ENCODE measurements at places on chromosomes 3 and 15.

DNA sequence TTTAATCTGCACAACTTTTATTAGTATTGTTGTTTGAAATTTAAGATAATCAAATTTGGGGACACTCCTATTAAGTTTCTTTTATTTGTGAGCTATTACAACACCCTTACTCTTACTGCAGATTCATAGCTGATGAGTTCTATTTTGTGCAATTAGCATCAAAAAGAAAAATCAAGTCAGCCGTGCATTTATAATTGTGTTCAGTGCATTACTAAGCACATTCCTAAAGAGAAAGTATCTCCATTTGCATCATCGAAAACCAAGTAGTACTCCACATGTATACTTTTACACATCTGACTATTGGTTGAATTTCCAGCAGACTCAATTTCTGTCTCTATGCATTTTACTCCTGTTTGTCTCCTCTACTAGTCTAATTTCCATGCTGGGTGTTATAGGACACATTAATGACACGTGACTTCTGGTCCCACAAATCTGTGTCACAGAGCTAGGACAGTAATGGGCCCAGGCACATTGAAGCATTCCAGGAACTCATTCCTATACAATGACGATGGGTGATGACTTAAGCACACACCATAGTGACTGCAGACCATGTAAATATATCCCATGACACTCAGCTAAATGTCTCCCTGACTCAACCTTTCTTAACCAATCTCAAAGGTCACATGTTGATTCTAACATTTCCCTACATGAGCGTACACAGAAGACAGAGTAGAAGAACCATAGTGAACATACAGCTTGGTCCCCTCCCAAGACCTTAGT lies 477.5 kb downstream of the LPP start:
- no peak for DNase-seq

DNA sequence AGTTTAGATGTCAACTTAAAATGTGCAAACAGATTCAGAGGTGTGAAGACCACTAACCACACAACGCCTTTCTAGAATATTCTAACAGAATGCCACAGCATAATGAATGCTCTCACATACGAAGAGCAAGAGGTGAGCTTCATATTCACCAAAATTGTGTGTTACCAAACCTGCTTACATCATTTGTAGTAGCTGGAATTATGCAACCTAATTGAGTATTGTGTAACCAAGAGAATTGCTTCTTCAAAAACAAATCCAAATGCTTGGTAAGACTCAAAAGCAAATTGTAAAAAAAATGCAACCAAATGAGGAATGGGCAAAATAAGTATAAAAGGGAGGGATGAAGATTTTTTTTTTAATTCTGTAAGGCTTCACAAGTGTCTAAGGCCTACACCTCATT lies 160.7 kb downstream of the TAFA4 start:
- DNase-seq = no peak

GRCh38 chr3:66344391-66344811 lies 123.6 kb downstream of the SLC25A26 start:
- DNase-seq = no peak

DNA sequence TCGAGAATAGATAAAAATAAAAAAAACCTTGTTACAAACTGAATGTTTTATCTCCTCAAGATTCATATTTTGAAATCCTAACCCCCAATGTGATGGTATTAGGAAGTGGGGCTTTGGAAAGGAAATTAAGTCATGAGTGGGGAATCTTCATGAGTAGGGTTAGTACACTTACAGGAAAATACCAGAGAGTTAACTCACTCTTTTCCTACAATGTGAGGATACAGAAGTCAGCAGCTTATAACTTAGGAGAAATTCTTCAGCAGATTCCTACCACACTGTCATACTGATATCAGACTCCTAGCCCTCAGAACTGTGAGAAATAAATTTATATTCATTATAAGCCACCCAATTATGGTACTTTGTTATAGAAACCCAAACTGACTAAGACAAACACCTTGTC lies 453.1 kb downstream of the GBE1 start:
- no peak for DNase-seq

DNA sequence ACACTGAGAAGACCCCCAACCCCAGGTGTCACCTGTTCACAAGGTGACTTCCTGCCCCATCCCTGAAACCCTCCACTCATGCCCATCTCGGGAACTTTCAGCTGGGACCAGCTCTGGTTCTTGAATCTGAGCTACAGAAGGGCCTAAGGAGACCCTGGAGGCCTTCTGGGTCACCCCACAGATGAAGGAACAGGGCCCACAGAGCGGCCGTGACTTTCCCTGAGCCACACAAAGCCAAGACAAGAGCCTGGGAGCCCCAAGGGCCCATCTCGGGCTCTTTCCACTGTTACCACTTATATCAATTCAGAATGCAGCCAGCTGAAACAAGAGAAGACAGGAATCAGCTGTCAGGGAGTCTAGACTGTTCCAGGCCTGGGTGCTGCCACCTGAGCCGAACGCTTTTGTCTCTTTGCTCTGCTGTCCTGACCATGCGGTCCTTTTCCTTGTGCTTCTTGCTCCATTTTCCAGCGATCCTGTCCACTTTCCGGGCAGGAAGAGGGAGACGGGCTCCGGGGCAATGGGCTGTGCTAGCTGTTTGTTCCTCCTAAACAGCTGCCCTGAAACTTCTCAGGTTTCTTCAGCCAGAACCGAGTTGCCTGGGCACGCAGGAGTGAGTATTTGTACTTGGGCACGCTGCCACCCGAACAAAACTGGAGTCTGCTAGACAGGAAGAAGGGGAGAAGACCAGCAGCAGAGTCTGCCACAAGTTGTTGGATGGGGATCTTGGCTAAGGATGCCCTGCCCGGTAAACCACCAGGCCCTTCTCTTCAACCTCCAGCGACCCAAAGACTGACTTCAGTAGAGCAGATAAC lies 28.0 kb upstream of the PIGZ start:
- DNase-seq = no peak

DNA sequence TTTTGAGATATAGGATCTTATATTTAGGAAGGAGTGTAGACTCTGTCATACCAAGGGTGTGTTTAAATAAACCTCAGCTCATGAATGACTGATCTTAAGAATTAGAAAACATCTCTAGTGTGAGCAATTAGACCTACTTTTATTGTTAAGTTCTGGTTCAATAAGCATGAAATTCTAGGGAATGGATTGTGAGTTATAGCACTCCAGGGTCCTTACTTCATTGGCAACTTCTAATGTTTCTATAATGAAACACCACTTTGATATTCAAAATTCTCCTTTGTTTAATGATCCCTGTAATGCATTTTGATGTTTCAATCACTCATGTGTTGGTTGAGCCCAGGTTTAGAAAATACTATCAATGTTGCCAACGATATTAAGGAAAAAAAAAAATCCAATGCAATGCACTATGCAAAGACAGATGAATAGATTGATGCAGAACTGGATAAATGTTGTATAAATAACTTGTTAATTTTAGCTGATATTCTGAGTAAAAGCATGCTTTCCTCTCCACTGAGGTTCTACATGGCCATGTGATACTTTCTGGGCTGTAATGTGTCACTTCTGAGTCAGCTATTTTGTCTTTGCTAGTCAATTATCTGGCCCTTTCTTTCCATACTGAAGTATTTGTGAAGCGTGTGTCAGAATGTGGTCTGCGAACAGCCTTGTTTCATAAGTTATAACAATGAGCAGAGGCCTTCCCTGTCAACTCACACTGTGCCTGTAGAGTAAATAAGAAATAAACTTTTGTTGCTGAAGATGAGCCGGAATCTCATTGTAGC lies 1035.9 kb downstream of the PLOD2 start:
- no peak for DNase-seq

GRCh38 chr3:62131050-62131449 lies 242.3 kb downstream of the FEZF2 start:
- DNase-seq = no peak

- no peak for DNase-seq
Measured at GRCh38 chr3:172654470-172654869, 56.4 kb downstream of the NCEH1 start.

- DNase-seq = no peak
Measured at GRCh38 chr3:140086642-140087041, 151.7 kb downstream of the CLSTN2 start.

GRCh38 chr15:77633913-77634265 lies 1.2 kb upstream of the LINGO1 start:
- DNase-seq = no peak

DNA sequence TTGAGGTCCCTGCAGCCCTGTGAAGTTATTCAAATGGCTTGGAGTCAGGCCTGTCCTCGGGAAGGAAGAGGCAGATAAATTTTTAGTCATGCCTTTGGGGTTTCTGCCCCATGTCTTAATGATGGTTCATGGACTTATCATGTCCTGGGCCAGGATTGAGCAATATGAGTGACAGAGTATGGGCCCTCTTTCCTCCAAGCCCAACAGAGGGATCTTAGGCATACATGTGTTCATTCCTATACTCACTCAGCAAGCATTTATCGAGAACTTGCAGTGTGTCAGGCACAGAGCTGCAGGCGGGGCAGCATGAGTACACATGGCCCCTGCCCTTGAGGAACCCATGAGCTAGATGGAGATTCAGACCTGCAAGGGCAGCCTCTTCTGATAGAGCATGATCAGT lies 6.2 kb downstream of the ESYT3 start:
- no peak for DNase-seq

DNA sequence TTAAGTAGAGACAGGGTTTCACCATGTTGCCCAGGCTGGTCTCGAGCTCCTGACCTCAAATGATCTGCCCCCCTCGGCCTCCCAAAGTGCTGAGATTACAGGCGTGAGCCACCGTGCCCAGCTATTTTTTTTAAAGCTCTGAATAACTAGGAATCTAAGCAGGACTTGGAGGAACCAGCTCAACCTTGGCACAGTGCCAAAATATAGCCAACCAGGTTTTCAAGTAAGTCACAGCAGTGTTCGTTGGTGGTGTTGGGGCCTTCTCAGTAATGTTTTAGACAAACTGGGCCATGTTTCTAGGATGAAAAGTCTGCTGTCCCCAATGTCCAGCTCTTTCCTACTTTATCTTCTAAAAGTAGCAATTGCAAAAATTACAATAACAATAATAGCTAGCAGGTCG lies 6.4 kb upstream of the ADAM10 start:
- DNase-seq = no peak

- DNase-seq = peak; percentile 65
Measured at GRCh38 chr3:39177708-39178332, 14.6 kb downstream of the XIRP1 start.

DNA sequence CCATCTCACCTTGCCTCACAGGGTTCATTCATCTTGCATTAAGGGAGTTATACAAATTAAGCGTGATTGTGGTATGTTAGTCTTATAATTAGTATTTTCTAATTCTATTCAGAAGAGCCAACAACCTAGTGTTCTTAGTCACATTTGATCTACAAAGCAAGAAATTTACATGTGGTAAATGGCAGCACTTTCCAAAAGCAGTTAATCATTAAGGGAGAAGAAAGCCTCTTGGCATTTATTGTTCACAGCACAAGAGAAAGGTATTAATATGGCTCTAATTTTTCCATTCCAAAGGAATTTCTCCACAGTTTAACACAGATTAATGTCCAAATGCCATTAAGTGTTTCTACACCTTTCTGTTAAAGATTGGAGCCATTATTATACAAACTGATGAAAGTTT lies 1077.1 kb downstream of the ZPLD1 start:
- no peak for DNase-seq

- DNase-seq = no peak
Measured at GRCh38 chr3:126008219-126008618, 39.2 kb downstream of the ROPN1B start.

DNA sequence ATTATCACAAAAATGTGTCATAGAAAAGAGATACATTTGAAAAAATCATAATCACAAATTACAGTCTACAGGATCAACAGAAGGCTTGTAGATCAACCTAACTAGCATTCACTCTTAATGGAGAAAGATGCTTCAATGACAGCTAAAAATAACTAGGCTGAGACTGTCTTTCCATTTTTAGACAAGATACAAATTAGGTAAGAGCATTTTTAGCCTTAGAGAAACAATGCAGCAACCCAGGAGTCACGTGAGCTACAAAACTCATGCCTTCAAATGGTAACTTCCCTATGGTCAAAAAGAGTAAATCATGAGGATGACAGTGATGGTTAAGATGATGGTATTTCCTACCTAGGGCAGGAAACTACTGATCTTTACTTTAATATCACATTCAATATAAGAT lies 415.4 kb downstream of the MAGI1 start:
- DNase-seq = no peak

DNA sequence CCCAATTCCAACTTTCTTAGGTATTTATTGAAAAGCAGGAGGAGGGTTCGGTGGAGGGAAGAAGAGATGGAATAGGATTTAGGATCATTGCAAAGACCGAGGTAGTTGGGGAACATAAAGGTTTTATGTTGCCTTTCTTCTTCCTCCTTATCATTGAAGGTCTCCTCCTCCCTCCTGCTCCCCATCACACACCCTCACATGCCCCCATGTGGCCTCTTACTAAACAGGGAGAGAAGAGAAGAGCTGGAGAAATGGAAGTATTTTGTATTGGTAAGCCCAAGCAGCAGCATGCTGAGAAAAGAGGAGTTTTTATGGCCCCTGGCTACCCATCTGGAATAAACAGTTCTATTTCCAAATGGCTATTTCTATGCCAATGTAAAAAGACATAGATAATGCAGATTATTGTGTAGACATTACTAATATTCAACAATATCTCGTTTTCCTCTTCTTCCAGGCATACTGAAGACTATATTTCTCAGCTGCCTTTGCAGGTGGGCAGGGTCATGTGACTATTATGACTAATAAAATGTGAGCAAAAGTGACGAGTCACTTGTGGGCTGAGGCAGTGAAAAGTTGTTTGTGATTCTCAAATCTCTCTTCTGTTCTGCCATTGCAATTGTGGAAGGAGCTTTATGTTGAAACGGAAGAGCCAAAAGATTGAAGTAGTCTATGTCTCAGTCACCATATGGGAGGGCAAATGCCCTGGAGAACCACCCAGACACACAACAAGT lies 5.2 kb upstream of the GPR176 start:
- no peak for DNase-seq

- DNase-seq = no peak
Measured at GRCh38 chr15:33341953-33342352, 31.2 kb downstream of the RYR3 start.

- DNase-seq = no peak
Measured at GRCh38 chr3:80785475-80785874, 976.0 kb downstream of the GBE1 start.

DNA sequence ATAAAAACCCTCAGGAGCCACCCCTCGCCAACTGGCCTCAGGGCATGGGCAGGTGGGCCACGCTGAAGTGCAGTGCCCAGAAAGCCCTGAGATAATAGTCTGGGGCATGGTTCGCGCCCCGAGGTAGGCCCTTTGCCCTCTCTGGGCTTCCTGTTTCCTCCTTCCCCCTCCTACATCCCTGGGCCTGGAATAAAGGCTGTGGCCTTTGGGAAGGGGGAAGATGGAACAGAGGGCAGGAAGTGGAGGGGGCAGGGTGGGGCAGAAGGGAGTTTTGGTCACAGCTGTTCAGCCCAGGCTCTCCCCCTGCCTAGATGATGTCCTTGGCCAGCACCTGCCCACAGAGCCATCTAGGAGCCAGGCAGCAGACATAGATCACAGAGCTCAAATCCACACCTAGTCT lies 11.3 kb downstream of the CSRNP1 start:
- no peak for DNase-seq
